Right hindlimb (tissue), 1 donor: ENCODE measurements at places on chromosomes 16 and 17.

DNA sequence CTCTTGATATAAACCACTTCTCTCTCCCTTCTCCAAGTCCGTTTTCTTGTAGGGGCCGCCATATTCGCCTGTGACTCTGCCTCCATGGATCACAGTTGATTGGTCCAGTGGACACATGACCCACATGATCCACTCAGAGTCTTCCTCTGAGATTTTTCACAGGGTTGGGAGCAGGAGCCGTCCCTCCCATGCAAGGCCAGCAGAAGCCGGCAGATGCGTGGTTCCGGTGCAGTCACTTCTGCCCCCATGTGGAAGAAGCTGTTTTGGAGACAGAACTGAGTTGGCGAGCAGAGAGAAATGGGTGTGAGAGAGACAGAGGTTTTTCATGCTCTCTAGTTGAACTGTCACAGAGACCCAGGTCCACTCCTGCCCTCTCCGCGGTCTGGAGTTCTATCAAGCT, 83.3 kb downstream of the C16orf95 start:
- peak; percentile 45 for DNase-seq

- no peak for DNase-seq
Observed at GRCh38 chr17:36920032-36921005, 17.0 kb upstream of the LHX1 start.

- DNase-seq: peak; percentile 79
Observed at GRCh38 chr17:79838522-79839274, 542 bp downstream of the CBX4 start.

DNA sequence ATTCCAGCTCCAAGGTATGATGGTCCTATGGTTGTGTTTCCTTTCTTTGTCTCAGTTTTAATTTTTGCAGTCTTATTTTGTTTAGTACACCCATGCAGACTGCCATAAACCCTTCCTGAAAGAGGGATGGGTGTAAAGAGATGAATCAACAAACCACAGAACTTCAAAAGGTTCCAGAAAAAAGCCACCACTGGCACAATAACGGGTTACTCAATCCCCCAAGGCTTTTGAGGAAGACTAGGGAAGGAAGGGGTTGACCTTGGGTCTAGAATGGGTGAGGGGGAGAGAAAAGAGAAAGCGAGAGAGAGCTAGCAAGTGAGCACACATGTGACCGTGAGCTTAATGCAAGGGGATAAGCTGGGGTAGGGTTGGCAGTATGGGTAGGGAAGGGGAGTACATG, 168.1 kb downstream of the XYLT1 start:
- DNase-seq: no peak
